ENCODE measurements at places on chromosomes 1 and 21.

GRCh38 chr1:61082311-61083012, at the start of gene NFIA:
Gene NFIA (plus strand): TSS chr1:61082561.
- peak; percentile 69 for DNase-seq

DNA sequence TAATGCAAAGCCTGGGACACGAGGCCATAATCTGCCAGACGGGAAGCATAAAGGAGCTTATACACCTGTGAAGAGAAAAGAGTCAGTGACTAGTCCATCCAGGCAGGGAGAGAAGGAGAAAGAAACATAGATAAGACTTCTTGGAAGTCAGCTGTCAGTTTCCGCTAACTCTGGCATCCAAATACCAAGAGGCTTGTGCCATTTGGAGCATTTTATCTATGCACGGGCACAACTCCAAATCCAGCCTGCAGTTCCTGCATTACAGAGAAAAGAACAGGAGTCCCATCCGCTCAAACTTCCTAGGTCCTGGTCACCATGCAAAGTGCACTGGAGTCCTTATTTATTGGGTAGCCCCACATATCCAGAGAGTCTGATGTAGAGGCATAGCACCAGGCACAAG, 27.9 kb downstream of the SEC16B start:
- DNase-seq = no peak

- DNase-seq = no peak
Measured at GRCh38 chr1:53246261-53247134, 8.2 kb upstream of the MAGOH start.

GRCh38 chr21:44530221-44530902, 9.6 kb downstream of the KRTAP10-1 start:
- no peak for DNase-seq

- DNase-seq = no peak
Measured at GRCh38 chr1:205077934-205078311, 6.3 kb downstream of the TMEM81 start.

DNA sequence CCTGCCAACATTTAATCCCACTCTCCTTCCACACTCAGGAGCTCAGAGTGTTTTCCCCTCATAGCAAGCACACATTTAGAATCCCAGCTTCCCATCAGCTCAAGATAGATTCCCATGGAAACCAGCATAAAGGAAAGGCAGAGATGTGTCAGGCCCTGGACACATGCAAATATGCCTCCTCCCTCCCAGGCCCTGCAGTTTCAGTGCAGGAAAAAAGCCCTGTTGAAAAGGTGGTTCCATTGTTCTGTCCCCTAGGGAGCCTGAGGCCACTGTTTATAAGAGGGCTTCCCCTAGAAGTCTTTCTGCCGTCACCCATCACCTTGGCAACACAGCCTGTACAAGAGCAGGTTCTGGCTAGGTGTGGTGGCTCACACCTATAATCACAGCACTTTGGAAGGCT, 3.6 kb downstream of the CACNA1S start:
- no peak for DNase-seq

GRCh38 chr1:26542771-26543451, 13.3 kb downstream of the RPS6KA1 start:
- DNase-seq = no peak

DNA sequence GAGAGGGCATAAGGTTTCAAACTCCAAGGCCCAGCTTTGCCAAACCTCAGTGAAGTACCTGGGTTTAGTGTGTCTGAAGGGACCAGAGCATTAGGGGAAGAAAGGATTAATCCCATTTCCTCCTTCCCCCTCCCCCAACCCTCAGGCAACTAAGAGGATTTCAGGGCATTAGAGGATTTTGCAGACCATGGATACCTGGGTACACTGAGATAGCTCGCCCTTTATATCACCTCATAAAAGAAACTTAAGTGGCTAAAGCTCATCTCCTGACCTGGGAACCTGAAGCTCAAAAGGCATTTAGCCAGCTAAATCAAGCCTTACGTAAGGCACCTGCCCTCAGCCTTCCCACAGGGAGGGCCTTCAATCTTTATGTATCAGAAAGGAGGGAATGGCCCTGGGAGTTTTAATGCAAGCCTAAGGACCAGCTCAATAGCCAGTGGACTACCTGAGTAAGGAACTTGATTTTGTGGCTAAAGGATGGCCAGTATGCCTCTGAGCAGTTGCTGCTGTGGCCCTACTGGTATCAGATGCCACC, 26.4 kb upstream of the SMYD3 start:
- DNase-seq = no peak

DNA sequence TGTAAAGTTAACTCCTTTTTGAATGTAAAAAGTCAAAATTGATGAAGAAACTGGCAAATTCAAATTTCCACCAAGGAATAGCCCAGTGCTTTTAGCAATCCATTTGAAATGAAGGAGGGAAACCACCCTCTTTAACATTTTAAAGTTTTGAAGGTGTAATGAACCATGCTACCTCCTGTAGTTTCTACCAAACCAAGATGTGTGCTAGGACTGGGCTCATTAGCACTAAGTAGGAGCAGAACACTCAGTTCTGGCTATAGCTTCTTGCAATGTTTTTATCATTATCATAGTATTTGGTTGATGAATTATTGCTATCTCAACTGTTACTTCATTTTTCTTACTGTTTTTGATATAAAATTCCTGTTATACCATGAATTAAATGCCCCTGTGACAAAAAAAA, 319.2 kb upstream of the ZRANB2 start:
- DNase-seq = no peak

GRCh38 chr1:52179073-52179472, 37.2 kb downstream of the ZFYVE9 start:
- DNase-seq = peak; percentile 26

GRCh38 chr1:6958407-6959030, 173.3 kb downstream of the CAMTA1 start:
- no peak for DNase-seq

DNA sequence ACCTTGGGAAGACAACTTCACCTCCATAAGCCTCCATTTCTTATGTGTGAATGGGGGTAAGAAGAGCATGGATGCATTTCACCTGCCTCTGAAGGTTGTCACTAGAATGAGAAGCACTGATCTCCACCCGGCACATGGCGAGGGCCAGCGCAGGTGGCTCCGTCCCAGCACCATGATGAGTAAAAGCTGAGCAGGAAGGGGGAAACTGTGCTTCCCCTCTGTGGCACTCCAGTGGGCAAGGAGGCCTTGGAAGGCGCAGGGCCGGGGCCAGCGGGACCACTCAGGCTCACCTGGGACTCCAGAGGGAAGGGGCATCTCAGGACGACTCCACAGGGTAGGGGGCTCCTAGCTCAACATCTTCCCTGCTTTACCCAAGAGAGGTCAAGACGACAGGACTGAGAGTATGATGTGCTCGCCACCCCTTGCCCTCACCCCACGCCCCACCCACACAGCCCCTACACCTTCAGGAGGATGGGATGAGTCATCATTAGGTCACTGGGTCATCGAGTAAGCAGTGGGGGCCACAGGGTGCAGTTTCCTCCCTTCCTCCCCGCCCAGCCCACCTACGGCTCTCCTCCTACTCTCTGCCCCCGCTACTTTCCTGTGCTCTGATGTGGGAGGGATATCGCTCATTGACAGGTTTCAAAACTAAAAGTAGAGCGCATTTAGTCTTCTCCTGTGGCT, 112.1 kb downstream of the HIVEP3 start:
- DNase-seq = no peak

- no peak for DNase-seq
Measured at GRCh38 chr21:29465546-29465945, 166.8 kb downstream of the BACH1 start.

GRCh38 chr1:245898581-245898980, 608.5 kb downstream of the SMYD3 start:
- no peak for DNase-seq

DNA sequence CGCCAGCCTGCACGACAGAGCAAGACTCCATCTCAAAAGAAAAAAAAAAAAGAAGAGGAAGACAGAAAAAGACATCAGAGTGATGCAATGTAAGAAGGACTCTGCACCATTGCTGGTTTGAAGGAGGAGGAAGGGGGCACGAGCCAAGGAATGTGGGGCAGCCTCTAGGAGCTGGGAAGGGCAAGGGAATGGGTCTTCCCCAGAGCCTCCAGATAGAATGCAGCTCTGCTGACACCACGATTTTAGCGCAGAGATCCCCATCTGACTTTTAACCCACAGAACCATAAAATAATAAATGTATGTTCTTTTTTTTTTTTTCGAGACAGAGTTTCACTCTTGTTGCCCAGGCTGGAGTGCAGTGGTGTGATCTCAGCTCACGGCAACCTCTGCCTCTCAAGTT, 33.9 kb upstream of the LAMC2 start:
- DNase-seq = no peak

- no peak for DNase-seq
Measured at GRCh38 chr1:117803318-117803717, 126.1 kb downstream of the GDAP2 start.

GRCh38 chr1:156725683-156726280, 2.5 kb upstream of the METTL25B start:
- DNase-seq = peak; percentile 86

DNA sequence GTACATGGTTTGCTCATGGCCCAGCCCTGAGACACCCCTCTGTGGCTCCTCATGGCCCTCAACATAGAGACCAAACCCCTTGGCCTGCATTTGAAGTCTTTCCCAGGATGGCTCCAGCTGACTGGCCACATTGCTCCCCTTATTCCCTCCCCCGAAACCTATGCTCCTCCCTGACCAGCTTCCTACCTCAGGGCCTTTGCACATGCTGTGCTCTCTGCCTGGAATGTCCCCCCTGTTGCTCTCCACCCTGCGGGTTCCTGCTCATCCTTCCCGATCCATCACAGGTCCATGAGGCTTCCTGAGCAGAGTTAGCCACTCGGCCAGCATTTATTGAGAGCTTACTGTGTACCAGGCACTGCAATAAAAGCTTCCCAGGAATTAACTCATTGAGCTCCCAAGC, 70.9 kb upstream of the SELENON start:
- DNase-seq = no peak

- no peak for DNase-seq
Measured at GRCh38 chr1:182355723-182356098, 35.9 kb downstream of the GLUL start.

DNA sequence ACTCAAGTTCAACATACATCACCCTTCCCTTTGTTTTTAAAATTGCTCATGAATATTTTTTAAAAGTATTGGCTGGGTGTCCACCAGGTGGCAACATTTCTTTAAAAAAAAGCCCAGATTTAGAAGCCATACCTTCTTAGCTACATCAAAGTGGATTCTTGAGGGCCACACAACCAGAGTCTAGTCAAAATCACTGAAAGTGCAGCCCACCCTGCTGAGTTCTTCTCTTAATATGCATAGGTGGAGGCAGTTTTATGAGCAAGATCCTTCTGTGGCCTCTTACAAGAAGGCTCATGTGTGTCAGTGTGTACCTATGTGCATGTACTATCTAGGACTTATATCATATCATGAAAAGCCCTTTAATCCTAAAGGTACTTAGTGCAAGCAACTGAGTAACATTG, 16.9 kb upstream of the GNG12 start:
- DNase-seq = peak; percentile 53

DNA sequence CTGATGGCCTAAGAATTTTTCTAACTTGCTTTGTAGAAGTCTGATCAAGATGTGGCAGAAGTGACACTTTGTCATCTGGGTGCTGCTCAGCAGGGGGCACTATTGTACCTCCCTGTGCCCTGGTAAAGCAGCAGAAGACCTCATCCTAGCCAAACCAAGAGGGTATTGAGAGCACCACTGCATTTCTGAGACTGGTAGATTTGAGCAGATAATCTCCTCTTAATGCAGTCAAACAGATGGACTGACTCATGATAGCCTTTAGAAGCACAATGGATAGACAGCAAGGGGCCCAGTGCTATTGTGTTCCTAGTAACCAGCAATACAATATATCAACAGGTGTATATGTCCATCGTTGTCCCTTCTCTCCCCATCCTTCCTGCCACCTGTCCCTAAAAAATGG, 5.7 kb downstream of the TPM3 start:
- DNase-seq = peak; percentile 92

DNA sequence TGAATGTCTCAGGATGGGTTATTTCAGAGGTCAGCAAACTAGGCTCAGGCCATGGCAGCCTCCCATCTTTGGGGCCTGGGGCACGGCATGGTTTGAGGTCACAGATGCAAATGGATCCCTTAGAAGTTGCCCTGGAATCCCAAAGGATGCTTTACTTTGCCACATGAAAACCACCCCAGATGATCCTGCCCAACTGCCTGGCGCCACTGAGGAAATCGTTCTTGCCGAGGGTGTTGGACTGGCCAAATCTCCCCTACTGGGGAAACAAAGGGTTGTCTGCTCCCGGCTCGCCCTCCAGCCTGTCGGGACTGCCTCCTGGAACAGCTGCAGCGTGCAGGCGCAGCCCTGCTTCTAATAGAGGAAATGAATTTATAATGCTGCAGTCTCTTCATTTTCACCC, 173.0 kb upstream of the LMO4 start:
- DNase-seq = no peak

DNA sequence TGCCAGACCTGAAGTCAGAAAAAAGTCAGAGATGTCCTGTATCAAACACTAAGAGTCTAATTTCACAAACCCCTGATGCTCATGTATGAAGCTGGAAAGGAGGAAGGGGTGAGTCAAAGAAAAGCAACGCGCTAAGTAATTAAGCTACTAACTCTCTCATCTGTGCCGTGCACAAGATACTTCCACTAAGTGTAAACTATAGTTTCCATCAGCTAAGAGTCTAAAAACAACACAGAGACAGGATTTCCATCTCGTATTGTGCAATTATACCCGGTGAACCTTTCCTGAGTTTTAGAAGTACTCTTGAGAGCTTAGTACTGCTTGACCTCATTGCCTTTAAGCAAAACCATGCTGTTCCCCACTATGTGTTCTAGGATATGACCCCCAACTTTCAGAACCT, 19.0 kb downstream of the DNALI1 start:
- DNase-seq = peak; percentile 17

GRCh38 chr1:239795304-239795703, 296.4 kb upstream of the FMN2 start:
- DNase-seq = no peak

DNA sequence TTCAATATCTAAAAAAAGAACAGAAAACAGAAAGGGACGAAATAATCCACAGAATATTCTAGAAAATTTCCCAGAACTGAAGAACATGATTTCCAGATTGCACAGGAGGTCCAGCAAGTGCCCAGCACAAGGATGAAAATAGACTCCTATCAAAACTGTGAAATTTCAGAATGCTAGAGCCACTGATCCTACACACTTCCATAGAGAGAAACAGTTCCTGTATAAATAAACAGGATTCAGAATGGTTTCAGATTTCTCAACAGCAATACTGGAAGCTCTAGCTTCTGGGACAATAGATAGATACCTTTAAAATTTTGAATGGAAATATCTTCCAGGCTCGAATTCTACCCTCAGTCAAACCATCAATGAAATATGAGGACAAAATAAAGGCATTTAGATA, 4.6 kb downstream of the TARBP1 start:
- DNase-seq = no peak

DNA sequence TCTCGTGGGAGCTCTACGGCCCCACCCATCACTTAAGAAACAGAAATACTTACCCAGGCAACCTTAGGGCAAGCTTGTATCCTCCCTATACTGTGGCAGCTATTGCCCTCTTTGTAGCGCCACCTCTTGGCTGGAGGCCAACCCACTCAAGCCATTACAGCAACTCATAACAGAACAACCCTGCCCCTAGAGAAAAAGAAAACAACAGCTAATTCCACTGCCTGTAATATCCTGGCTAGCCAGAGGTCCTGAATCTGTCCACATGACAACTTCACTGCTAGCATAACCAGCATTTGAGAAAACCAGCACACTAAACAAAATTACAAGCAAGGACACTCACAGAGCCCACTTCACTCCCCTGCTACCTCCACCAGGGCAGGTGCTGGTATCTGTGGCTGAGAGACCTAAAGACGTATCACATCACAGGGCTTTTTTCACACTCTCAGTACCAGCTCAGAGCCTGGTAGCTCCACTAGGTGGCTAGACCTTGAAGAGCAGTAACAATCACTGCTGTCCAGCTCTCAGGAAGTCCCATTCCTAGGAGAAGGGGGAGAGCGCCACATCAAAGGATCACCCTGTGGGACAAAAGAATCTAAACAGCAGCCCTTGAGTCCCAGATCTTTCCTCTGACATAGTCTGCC, 14.5 kb upstream of the MX1 start:
- no peak for DNase-seq

Data from LHCN-M2 (cell line).